IPS-NIHi11 (cell line): ENCODE measurements at places on chromosomes 5 and 9.

GRCh38 chr5:160627921-160628618 is 206.4 kb downstream of the PTTG1 start:
- no peak for DNase-seq

DNA sequence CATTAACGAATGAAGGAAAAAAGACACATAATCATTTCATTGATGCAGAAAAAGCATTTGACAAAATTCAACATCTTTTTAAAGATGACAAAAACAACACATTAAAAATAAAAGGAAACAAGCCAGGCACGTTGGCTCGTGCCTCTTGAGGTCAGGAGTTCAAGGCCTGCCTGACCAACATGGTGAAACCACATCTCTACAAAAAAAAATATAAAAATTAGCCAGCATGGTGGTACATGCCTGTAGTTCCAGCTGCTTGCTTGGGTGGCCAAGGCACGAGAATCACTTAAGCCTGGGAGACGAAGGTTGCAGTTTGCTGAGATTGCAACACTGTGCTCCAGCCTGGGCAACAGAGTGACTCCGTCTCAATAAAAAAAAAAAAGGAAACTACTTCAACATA is 77.0 kb downstream of the ERCC6L2 start:
- DNase-seq, result no peak

DNA sequence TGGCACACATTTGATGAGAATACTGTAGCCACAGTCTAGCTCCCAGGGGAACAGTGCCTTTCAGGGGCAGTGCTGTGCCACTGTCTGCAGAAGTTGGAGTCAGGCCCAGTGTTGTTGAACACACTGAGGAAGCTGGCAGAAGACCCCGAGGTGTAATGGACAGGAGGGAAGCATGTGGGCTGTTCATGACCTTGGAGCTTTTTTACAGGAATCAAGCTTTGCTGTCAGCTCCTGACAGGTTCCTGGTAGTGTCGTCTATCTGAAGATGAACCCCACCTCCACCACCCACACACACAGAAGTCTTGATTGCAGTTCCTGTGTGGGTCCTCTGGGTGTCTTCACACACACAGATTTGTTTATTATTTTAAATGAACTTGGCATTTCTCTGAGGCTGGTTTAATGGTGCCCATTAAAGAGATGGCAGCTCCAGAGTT is 40.3 kb upstream of the TNFAIP8 start:
- peak; percentile 27 for DNase-seq

GRCh38 chr9:115914291-115914690 is 239.3 kb upstream of the PAPPA start:
- DNase-seq, result no peak

DNA sequence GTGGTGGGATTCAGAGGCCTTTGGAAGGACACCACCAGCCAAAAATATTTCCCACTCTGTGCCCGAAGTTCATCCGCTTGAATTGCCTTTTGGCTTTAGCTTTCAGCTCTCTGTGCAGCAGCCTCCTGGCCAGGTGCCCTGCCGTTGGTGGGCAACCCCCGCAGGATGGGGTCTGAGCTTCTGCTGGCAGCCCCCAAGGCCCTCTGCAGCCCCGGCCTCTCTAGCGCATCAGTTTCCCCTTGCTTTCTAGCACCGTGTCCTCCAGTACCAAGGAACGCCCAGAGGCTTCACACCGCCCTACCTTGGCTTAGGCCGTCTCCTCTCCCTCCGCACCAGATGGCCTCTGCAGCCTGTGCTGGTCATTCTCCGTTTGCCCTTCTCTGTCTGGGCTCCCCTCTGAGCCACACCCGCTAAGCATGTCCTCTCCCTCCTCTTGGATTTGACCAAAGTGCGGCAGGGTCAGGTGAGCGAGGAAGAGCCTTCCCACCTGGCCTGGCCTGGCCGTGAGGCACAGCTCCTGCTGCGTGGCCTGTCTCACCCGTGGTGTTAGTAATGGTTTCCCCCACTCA is 4.2 kb upstream of the TSC1 start:
- no peak for DNase-seq

DNA sequence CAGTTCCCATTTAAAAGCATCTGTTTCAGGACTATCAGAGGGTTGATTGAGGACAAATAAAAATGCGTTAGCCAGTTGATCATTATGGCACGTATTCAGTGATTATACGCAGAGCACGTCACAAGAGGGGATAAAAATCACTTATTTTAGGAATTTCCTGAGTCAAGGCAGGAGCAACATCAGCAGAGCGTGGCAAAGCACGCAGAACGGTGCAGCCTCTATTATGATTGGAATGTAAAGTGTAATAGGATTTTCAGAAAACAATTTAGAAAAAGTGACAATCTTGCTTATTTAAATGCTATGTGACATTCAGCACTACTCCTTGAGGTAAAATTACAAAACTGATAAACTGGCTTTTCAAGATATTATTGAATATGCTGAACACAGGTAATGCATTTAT is 413.6 kb upstream of the DAP start:
- no peak for DNase-seq

DNA sequence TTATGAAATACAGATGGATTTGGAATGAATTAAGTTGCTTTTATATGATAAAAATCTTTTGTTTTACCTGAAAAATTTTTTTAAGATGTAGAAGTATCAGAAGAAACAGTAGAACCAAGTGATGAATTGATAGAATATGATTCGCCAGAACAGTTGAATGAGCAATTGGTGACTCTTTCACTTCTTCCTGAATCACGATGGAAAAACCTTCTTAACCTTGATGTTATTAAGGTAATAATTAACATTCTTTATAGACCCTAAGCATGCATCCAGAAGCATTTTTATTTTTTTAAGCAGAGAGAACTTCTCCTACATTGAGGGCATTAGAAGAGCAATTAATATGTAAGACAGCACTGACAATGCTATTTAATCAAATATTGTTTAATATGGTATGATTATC is 28.8 kb downstream of the WDR36 start:
- DNase-seq, result no peak

- DNase-seq, result peak; percentile 23
These were observed 183.2 kb downstream of the FRMD3 start for GRCh38 chr9:83355024-83355444.

- no peak for DNase-seq
These were observed 147.6 kb downstream of the AUH start for GRCh38 chr9:91214086-91214485.

- DNase-seq, result no peak
These were observed 228.1 kb downstream of the FSTL4 start for GRCh38 chr5:133384120-133384855.

DNA sequence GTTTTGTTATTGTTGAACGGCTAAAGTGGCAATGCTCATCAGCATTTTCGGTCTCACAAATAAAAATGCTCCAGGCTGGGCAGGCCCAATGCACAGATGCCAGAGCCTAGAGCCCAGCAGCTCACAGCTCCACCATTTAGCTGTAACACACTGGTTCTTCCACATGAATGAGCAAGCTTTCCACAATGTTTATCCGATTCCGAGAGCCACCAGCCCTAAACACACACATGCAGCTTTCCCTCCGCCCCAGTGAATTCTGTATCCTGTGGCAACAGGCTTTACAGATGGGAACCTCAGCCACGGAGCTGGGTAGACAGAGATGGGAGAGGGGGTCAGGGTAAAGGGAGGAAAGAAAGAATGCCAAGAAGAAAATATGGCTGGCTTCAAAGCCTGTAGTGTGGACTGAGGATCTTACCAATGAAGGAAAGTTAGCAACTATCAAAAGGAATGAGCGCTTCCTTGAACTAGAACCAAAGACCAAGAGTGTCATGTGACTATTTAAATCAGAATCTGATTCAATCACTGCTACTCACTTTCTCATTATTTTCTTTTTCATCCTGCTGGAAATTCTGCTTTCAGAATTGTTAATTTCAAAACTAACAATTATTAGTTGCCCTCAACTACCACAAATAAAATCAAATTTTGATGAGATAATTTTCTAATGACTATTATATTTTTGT is 77.1 kb downstream of the MRPS27 start:
- no peak for DNase-seq

GRCh38 chr9:105425816-105426433 is 21.9 kb upstream of the FSD1L start:
- no peak for DNase-seq

- DNase-seq, result no peak
These were observed 169.4 kb upstream of the PPP1R26 start for GRCh38 chr9:135310134-135310533.

DNA sequence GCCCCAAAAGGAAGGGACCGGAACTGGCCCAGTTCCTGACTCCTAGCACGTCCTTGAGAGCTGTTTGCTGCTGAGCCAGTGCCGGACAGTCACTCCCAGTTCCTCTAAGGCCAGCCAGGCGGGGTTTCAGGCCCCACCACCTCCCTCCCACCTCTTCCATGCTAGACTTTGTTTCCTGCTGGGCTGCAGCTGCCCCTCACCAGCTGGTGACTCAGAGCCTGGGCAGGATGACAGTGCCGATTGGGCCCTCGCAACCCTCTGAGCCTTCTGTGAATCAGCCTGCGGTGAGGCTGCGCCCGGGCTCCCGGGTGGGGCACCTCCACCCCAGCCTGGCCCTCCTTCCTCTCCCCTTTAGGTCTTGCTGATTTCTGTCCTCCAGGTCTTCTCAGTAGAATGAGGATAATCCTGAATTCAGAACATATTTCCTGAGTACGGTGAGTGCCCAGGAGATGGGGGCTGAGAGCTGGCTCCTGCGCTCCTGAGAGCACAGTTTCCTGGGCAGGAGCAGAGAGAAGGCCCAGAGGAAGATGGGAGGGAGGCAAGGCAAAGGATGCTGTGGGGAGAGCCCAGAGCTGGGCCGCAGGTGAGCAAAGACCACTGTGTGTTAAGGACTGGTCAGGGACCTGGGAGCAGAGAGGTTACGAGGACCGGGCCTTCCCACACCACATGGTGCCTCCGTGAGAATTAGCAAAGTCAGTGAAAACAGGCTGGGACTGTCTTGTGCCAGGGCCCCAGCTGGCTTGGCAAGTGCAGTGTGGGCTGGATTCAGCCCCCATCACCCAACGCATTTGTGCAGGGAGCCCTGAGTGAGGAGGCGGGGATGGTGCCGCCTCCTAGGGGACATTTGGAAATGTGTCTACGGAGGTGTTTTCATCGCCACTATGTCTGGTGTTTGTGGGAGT is 32.9 kb upstream of the STXBP1 start:
- DNase-seq, result peak; percentile 73

GRCh38 chr9:27303219-27303618 is 6.3 kb upstream of the EQTN start:
- peak; percentile 23 for DNase-seq

DNA sequence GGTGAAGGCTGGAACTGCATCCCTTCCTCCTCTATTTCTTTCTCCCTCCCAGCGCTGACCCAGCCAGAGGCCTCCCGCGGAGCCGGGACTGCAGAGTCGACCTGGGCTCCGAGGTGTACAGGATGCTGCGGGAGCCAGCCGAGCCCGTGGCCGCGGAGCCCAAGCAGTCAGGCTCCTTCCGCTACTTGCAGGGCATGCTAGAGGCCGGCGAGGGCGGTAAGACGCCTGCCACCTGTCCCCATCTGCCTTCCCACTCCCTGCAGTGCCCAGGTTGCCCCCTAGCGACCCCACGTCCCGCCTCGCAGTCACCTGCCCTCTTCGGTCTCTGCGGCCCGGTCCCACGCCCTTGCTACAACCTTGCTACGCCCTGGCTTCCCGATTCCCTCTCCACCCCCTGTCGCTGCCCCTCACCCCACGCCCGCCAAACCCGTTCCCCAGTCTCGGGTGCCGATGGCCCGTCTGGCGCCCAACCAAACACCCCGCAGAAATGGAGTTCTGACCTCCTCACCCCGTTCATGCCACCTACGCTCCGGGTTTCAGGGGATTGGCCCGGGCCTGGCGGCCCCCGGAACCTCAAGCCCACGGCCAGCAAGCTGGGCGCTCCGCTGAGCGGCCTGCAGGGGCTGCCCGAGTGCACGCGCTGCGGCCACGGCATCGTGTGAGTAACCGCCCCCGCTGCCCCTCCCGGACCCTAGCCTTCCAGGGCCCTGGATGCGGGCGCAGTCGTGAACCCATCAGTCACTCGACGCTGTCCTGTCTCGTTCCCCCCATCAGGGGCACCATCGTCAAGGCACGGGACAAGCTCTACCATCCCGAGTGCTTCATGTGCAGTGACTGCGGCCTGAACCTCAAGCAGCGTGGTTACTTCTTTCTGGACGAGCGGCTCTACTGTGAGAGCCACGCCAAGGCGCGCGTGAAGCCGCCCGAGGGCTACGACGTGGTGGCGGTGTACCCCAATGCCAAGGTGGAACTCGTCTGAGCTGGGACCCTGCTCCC is 14.1 kb downstream of the PDLIM4 start:
- DNase-seq, result no peak

DNA sequence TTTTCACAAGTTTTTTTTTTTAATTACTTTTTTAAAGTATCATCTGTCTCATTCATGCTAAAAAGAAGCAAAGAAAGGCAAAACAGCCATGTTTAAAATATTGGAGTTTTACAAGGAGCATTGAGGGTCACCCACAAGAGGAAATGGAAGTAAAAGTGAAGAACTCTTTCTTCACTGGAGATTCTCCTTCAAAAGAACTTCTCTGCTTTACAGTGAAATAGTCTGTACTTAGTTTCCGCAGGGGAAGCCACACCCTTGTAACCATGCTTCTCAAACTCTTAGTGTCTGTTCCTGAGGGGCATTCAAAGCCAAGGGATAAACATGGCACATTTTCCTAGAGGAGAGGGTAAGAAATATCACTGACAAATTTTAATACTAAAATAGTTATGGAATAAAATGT is 8.6 kb downstream of the C9orf72 start:
- no peak for DNase-seq

GRCh38 chr9:17134396-17135294 is at the start of gene CNTLN:
TSS of gene CNTLN (plus strand) at chr9:17135040. CDS start at chr9:17135066, 26 bp downstream.
- peak; percentile 97 for DNase-seq
